Left hindlimb (tissue), 1 donor: ENCODE measurements at places on chromosomes 12 and 14.

DNA sequence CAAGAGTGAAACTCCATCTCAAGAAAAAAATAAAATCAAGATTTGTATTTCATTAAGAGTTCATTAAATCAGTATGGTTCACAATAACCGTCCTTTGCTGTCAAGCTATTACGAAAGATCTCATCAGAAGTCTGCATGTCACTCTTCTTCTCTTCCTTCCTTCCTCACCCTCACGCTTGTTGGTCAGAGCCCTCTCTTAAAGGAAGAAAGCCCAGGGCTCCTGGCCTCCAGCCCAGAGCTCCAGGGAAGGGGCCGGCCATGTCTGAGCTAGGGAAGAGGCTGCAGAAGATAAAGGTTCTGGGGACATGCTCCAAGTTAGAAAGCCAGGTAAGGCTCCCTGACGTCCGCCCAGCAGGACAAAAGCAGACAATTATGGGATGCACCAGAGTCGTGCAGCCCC lies 43.1 kb upstream of the DLK1 start:
- no peak for DNase-seq

GRCh38 chr12:78918268-78918667 lies 53.7 kb downstream of the SYT1 start:
- DNase-seq = no peak

GRCh38 chr12:68482660-68483059 lies 128.0 kb upstream of the RAP1B start:
- no peak for DNase-seq

DNA sequence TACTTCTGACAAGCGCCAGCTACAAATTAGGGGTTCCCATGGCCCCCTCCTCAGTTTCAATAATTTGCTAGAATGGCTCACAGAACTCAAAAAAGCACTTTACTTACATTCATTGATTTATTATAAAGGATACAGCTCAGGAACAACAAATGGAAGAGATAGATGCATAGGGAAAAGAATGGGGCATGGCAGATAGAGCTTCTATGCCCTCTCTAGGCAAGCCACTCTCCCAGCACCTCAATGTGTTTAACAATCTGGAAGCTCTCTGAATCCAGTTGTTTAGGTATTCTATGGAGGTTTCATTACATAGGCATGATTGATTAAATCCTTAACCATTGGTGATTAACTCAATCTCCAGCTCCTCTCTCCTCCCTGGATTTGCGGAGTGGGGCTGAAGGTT lies 184.5 kb upstream of the DAAM1 start:
- no peak for DNase-seq

- no peak for DNase-seq
These were observed 71.2 kb downstream of the LGMN start for GRCh38 chr14:92677087-92677668.

DNA sequence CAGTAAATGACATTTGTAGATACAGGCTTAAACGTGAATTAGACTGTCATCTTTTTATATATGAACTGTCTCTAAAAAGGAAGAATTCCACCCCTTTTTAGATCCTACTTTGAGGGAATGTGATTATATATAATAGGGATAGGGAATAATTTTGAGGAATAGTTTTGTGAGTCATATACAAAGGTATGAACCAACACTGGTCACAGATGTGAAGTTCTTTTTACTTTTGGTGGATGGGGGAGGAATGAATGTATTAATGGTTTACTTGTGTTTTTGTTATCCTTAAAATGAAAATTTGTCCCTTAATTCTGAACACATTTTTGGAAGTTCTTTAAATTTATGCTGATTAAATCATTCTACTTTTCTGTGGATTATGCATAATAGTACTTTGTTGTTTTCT lies 30.4 kb downstream of the FRS2 start:
- DNase-seq = no peak

DNA sequence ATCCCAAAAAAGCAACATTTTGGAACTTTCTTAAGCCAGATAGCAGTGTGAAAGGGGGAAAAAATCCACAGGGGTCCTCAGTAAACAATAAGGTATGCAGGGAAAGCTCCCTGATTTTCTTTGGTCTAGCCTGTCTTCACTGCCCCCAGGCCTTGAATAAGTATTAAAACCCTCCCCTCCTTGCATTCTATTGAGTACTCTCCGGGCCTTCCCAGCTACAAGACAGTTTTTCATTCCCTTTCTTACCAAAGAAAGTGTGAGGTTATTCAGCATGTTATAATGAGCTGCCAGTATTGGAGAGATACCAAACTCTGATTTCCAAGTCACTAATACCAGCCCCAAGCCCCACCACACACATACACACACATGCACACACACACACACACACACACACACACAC lies 59.8 kb upstream of the KIF21A start:
- no peak for DNase-seq

DNA sequence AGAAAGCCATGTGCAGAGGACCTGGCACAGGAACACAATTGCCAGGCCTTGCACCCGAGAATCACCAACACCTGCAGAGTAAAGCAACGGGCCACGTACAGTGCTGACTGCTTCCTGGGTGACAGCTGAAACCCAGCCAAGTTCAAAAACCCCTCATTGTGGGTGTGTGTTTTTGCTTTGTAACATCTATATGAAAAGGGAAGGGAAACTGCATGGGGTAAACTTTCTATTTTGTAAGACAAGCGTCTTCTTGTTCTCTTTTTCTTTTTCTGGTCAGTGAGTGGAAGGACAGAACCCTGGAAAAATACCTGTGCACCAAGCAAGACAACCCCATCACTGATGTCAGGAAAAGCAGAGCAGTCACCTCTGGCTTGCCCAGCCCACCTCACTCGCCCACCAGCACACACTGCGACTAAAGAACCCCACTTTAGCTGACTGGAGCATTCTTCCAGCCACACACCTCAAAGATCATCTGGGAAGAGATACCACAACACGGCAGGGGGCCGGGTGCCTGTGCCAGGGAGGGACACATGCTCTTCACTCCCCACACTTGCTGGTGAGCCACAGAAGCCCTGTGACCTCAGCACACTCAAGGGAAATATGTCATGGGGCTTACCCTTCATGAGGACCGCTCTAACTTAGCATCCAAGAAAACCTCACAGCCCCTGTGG lies 172.3 kb downstream of the NDUFA12 start:
- no peak for DNase-seq

DNA sequence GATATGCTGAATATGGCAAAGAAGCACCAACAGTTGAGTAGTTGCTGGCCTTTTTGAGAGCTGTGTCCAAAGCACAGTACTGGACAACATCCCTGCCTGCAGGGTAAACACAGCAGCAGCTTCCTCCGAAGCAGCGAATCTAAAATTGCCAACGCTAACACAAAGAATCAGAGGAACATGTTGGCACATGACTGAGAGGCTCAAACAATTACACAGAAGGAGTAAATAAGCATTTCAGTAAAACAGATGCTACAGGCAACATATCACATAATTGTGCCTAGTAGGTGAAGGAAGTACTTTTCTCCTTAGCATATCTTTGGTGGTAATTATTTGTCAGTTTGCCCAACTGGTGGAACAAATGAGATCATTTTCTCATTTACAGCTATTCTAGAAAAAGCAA lies 52.1 kb downstream of the KICS2 start:
- no peak for DNase-seq

DNA sequence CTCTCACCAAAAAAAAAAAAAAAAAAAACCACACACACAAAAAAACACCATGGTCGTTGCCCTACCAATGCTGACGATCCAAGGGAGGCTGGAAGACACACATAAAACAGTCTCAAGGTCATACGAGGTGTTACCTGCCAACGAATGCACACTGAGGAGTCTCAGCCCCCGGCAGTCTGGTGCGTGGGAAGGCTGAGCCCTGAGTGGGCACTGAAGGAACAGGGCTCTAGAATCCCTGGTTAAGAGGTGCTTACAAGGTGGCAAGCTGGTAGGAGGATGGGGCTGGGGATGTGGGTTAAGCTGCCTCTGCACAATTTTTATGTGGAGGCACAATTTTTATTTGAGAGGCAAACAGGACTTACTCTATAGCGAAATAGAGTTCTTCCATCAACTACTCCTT lies 7.9 kb downstream of the LTBP2 start:
- DNase-seq = no peak

DNA sequence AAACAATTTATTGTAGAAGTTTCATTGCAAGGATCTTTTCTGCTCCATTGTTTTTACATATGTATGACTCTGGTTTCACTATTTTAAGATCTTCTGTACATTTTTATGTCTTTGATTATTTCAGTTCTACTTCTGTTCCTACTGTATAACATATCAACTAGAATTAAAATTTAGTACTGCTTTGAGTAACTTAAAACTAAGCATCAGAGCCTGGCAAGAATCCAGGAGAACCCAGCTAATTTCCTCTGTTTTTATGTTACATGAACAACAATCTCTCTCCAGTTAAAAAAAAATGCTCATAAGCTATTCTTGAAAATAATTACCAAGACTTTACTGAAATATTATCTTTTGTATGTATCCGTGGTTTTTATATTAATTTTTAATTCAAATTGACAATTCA lies 370.7 kb downstream of the TMTC2 start:
- no peak for DNase-seq

DNA sequence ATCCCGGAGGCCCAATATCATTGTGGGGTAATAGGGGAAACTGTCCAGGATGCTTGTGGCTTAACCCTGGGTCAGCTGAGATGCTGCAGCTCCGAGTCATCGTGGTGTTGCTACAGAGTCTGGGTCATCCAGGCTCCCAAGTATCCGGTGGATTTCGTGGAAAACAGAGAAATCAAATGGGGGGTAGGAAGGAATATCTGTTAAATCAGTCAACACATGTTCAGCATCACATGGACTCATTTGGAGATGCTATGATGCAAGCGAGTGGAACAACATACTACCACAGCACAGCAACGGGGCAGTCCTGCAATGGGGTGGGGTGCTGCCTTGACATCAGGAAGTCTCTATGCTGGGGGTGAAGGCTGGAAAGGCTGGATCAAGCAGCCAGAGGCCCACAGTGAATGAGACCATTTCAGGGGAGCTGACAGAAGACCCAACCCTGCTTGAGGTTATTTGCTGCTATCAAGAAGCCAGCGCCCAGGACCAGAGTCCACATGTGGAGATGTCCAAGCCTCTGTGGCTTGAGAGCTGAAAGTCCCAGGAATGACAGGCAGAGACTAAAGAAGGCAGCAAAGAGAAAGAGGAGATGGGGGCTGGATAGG lies 22.9 kb downstream of the VDR start:
- DNase-seq = no peak

GRCh38 chr12:96445691-96446583 lies 43.4 kb upstream of the CFAP54 start:
- no peak for DNase-seq

GRCh38 chr12:60849723-60850122 lies 1253.9 kb downstream of the SLC16A7 start:
- no peak for DNase-seq

DNA sequence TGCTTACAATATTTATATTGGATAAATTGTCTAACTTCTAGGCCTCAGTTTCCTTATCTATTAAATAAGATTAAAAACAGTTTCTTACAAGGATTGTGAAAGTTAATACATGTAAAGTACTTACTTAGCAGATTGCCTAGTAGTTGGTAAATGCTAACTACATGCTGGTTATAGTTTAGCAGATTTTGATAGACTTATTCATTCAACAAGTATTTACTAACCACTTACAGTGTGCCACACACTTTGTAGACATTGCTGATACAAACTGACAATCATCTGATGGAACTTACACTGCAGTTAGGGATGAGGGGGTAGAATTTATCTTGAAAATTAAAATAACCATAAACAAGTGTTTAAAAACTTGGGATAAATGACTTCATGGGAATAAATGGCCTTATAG lies 50.4 kb downstream of the ARID2 start:
- DNase-seq = no peak

GRCh38 chr12:58502841-58503240 lies 417.5 kb downstream of the LRIG3 start:
- no peak for DNase-seq

DNA sequence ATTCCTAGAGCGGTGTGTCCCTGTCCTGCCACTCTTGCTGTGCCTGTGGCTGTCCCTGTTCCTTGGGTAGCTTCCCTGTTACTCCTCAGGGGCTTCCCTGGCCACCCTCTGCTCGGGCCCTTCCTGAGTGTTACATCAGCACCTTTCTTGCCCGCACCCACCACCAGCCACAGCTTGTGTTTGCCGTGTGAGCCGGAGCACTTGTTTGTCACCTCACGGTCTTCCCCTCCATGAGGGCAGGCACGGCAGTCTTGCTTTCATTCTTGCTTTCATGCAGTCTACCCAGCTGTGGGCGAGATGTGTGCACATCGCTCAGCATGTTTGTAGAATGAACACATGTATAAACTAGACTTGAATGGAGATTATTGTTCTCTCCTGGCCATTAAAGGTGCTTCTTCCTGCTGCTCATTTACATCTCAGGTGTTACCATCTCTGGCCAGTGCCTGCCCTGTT lies 42.0 kb downstream of the TRAF3 start:
- DNase-seq = no peak

DNA sequence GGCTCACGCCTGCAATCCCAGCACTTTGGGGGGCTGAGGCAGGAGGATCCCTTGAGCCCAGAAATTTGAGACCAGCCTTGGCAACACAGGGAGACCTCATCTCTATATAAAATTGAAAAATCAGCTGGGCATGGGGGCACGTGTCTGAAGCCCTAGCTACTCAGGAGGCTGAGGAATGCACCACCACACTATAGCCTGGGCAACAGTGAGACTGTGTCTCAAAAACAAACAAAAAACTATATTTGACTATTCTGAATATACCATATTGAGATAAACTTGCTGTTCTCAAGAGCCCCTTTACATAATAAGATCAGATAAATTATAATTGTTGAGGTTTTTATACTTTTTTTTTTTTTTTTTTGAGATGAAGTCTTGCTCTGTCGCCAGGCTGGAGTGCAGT lies 44.9 kb upstream of the SRP54 start:
- DNase-seq = no peak

DNA sequence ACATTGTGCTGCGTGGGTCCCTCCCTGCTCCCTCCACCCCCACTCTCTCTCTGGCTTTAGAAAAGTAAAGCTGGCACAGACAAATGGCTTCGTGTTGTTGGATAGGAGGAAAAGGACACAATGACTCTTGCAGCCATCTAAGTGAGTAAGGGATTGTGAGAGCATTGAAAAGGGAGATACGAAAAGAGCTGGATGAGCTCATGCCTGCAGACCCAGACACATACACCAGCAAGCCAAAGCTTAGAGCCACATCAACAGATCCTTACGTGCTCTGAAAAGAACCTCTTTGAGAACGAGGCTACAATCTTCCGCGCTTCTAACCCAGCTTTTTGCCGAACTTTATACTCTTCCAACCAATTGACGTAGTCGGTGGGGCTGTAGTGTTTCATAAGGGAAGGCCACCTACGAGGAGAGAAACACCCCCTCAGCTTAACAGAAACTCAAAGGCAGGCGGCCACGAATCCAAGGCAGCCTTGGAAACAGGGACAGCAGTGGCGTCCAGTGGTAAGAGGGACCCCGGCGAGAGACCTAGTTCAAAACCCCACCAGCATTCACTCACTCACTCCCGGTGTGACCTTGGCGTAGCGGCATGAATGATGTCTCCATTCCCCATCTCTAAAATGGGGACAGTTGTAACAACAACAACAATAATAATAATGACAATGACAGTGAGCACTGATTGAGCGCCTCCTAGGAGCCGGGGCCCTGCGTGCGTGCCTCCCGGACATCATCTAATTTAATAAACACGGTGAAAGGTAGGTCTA lies 1.1 kb downstream of the FBXO21 start:
- no peak for DNase-seq

- DNase-seq = no peak
These were observed 18.4 kb downstream of the PIGH start for GRCh38 chr14:67581643-67582042.

- DNase-seq = no peak
These were observed 186.9 kb upstream of the TMPO start for GRCh38 chr12:98328467-98328866.

- no peak for DNase-seq
These were observed 242.9 kb downstream of the KTN1 start for GRCh38 chr14:55822906-55823305.

- no peak for DNase-seq
These were observed 4.9 kb downstream of the HNRNPA1 start for GRCh38 chr12:54285150-54286041.
